Activated T-cell treated with anti-CD3 and anti-CD28 coated beads, Interleukin-2, amount 50 U/mL, for 72 hours (primary cell): ENCODE measurements at places on chromosomes 1 and 21. TPM values are rescaled to one million over a fixed set of nuclear protein-coding genes. Genes with fewer than 3 reads are reported as not detected.

Gene SERPINC1
- total RNA-seq, result not detected

Gene CHIT1
- total RNA-seq, result 1.4 TPM

Gene GBP7
- 0.23 TPM for total RNA-seq

- DNase-seq, result no peak
Measured at GRCh38 chr1:201647722-201648065, 108.8 kb downstream of the NAV1 start.

- DNase-seq, result no peak
Measured at GRCh38 chr1:209999005-209999404, 61.0 kb downstream of the SYT14 start.
